ENCODE measurements at places on chromosomes 1 and 21.
A peak's percentile ranks its signal among the peaks of the same experiment; 100 is the strongest.

GRCh38 chr1:15346346-15347030 is 63.2 kb upstream of the EFHD2 start:
- no peak for DNase-seq

GRCh38 chr1:2946291-2946690 is 75.0 kb upstream of the ACTRT2 start:
- no peak for DNase-seq

DNA sequence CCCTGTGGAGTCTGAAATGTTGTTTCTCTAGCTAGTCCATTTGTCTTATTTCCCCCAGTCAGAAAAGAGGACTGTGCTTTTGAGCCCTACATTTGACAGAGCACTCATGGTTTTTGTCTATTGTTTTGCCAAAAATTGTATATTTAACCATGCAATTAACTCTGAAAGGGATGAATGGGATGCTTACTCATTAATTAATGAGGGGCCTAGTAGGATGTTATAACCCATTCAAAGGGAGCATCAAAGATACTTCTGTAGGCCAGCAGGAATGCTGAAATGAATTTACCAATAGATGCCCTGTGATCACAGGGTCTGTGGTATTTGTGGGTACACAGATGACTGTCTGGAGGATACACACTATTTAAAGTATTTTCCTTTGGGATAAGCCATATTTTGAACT is 147.7 kb downstream of the FCRL5 start:
- DNase-seq: no peak

GRCh38 chr1:21241771-21242581 is 48.3 kb downstream of the ECE1 start:
- no peak for DNase-seq

GRCh38 chr1:17915511-17916197 is 160.5 kb downstream of the ACTL8 start:
- no peak for DNase-seq

- peak; percentile 81 for DNase-seq
Observed at GRCh38 chr1:150560011-150560438, 10.8 kb downstream of the ADAMTSL4 start.

GRCh38 chr1:183493540-183494245 is 21.4 kb downstream of the SMG7 start:
- no peak for DNase-seq

- DNase-seq: no peak
Observed at GRCh38 chr1:50111503-50111902, 2.8 kb downstream of the ELAVL4 start.

DNA sequence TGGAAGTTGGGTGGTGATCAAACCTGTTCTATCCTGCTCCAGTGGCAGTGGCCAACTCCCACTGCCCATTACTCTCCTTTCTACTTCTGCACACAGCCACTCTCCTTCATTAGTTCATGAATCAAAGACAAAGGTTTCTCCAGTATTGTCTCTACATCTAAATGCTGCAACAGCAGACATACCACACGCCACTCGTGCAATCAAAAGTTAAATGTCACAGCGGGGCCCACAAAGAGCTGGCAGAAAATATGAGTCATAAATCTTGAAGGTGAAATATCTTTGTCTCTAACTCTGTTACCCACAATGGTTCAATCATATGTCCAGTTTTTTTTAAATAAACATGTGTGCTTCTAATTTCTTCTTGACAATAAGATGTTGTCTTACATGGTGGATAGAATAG is 13.3 kb downstream of the APCS start:
- DNase-seq: no peak

GRCh38 chr21:25179116-25179515 is 428.2 kb downstream of the MRPL39 start:
- DNase-seq: no peak

DNA sequence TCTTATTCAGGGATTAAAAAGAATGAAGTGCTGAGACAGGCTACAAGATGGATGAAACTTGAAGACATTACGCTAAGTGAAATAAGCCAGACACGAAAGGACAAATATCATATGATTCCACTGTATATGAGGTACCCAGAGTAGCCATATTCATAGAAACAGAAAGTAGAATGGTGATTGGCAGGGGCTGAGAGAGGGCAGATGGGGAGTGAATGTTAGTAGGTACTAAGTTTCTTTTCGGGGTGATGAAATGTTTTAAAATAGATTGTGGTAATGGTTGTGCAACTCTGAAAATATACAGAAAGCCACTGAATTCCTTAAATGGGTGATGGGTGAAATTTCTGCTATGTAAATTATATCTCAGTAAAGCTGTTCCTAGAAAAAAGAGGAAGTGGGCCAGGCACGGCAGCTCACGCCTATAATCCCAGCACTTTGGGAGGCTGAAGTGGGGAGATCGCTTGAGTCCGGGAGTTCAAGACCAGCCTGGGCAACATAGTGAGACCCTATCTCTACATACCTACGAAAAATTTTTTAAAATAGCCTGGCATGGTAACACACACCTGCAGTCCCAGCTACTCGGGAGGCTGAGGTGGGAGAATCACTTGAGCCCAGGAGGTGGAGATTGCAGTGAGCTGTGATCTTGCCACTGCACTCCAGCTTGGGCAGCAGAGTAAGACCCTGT is 15.9 kb downstream of the SLC27A3 start:
- peak; percentile 32 for DNase-seq

- DNase-seq: no peak
Observed at GRCh38 chr1:88847643-88848042, 43.7 kb downstream of the GTF2B start.

DNA sequence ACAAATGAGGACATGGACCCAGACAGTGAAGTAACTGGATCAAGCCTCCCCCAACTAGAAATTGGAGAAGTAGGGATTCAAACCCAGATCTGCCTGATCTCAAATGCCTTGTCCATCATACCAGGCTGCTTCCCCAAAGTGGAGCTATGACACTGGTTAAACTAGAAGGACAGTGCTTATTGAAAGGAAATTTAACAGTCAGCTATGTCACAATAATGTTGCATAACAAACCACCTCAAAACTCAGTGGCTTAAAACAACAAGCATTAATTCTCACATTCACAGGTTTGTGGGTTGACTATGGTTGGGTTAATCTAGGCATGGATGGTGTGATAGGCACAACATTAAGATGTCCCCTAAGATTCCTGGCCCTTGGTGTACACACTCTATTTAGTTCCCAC is 107.1 kb downstream of the TAS1R2 start:
- no peak for DNase-seq

DNA sequence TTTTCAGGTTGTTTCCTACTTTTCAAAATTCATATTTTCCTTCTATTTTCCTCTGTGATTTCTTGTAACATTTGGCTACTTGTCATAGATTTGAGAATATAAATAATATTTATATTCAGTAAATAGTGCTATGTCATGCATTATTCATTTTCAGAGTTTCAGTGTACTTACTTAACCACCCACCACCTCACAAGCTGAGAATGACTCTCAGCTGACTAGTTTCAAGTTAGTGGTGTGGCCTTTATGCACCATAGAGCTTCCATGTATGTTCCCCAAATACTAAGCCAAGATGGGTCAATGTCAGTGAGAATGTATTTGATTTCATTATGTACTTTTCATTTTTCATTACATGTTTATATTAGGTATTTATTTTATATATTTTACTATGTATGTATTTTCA is 56.9 kb upstream of the RGS1 start:
- no peak for DNase-seq

- no peak for DNase-seq
Observed at GRCh38 chr1:37392051-37392450, 82.3 kb upstream of the ZC3H12A start.

DNA sequence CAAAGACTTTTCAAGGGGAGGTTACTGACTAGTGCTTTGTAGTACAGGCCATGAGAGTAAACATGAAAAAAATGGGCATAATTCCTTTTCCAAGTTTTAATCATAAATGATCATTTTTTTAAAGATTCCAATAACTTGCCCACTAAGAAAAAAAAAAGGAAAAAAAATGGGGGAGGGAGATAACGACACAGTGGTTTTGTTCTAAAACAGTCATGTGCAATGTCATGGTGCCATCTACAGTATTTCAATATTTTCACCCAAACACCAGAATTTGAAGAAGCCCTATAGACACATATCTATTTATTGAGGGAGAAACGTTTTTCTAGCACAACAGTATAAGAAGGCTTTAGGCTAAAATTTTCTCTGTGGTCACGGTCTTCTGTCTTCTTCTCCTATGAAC is 250.2 kb downstream of the LTN1 start:
- DNase-seq: no peak

GRCh38 chr21:36695671-36696389 is 3.1 kb upstream of the SIM2 start:
- no peak for DNase-seq

DNA sequence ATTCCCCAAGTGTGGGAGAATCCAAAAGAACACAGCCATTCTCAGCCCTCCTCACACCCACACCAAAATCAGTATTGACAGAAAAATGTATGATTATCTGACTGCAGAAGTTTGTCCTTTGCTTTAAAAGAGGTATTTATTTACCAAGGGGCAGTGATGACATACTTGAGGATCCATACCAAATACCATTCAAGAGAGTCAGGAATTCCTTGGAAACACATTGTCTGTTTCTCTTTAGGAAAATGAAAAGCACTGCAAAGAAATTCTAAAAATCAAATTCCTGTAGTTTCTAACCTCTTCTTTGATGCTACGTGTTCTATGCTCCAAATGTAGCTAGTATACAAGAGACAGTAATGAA is 509.6 kb upstream of the CXADR start:
- no peak for DNase-seq

DNA sequence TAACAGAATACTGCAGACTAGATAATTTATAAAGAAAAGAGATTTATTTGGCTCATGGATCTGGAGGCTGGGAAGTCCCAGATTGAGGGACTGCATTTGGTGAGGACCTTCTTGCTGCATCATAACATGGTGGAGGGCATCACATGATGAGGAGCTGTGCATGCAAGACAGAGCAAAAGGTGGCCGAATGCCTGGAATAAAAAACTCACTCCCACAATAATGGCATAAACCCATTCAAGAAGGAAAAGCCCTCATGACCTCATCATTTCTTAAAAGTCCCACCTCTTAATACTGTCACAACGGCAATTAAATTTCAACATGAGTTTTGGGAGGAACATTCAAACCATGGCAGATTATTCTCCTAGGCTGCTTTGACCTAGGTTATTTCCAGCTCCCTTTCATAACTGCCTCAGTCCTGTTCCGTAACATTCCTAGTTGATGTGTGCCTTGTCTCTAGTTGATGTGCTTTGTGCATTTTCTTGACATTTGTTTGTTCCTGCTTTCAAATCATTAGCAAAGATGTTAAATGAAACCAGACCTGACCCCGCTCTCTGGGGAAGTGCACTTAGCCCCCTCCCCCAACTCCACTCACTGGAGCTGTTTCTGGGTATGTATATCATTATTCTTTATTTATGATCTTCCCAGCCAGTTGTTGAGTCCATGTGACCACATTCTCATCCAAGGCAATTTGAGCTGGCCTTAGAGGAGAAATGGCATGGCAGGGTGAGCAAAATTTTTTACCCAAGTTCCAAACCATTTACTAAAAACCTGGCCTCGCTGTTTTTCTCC is 148.5 kb downstream of the GDAP2 start:
- DNase-seq: no peak

DNA sequence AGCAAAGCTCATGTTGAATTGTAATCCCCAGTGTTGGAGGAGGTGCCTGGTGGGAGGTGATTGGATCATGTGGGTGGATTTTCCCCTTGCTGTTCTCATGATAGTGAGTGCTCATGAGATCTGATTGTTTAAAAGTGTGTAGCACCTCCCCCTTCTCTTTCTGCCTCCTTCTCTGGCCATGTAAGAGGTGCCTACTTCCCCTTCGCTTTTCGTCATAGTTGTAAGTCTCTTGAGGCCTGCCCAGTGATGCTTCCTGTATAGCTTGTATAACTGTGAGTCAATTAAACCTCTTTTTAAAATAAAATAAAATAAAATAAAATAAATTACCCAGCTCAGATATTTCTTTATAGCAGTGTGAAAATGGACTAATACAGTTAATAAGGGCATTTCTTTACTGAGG is 1025.7 kb downstream of the PLA2G4A start:
- DNase-seq: no peak

DNA sequence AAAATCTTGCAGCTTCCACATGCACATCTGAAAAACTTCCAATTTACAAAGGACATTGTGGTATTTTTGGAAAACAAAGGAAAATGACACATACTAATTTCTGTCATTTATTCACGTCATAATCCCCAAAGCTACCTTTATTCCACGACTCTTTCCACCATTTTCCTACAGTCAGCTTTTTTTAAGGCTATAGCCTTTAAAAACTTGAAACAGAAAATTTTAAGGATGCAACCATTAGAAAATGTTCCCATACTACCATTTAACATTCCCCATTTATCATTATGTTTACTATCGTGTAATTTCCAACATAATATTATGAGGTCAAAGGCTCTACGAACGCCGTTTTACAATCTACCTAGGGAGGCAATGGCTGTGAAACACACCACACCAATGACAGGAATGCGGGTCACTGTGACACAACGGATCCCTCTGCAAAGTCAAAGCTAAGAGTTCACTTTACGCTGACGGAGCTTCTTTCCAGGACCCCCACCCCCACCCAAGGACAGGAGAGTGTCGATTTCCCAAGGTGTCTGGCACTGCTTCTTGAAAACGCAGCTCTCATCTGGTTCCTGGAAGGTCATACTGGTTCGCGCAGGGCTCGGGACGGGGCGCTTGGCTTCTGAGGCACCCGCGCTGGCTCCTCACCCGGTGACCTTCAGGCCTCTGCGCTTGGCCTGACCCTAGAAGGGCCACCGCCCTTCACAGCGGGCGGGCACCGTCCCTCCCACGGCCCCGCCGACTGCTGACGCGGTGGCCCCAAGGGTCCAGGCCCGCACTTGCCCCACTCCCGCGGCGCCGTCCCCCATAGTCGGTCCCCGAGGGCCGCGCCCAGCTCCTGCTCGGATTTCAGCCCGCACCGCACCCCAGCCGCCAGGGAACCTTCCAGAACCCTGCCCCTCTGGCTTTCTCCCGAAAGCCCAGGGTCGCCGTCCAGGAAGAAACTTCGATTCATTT is 50.5 kb upstream of the ATF3 start:
- no peak for DNase-seq

DNA sequence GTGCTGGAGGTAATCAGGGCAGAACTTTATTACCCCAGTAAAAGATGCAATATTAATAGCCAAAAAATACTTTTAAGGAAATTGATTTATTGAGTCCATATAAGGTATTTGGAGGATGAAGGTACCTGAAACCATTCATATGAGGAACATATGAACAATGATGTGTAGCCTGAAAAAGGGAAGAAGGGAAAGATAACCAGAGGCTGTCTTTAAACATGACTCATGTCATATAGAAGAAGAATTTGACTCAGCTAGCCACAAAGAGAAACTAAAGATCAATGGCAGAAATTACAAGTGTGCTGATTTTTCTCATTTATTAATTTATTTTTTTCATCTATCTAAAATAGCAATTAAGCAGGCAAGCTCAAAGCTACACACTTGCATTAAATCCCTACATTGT is 136.2 kb upstream of the DUSP10 start:
- DNase-seq: no peak

- DNase-seq: no peak
Observed at GRCh38 chr1:196309386-196309785, 298.9 kb downstream of the KCNT2 start.

- no peak for DNase-seq
Observed at GRCh38 chr21:37044643-37045042, 28.2 kb downstream of the PIGP start.

- no peak for DNase-seq
Observed at GRCh38 chr1:87814573-87814972, 485.9 kb downstream of the LMO4 start.

- no peak for DNase-seq
Observed at GRCh38 chr1:202155478-202156021, 4.9 kb downstream of the PTPN7 start.

- DNase-seq: no peak
Observed at GRCh38 chr1:156692925-156693847, 12.2 kb downstream of the CRABP2 start.

- DNase-seq: no peak
Observed at GRCh38 chr1:5424802-5425703, 567.2 kb downstream of the NPHP4 start.

Data from CD4-positive, alpha-beta T cell treated with Interleukin-2 at 100 ng/mL for 4 hours (primary cell).